RPMI8226 (cell line): ENCODE measurements at places on chromosomes 11 and 22.

- DNase-seq = no peak
These were observed 35.6 kb downstream of the BMAL1 start for GRCh38 chr11:13313005-13313819.

DNA sequence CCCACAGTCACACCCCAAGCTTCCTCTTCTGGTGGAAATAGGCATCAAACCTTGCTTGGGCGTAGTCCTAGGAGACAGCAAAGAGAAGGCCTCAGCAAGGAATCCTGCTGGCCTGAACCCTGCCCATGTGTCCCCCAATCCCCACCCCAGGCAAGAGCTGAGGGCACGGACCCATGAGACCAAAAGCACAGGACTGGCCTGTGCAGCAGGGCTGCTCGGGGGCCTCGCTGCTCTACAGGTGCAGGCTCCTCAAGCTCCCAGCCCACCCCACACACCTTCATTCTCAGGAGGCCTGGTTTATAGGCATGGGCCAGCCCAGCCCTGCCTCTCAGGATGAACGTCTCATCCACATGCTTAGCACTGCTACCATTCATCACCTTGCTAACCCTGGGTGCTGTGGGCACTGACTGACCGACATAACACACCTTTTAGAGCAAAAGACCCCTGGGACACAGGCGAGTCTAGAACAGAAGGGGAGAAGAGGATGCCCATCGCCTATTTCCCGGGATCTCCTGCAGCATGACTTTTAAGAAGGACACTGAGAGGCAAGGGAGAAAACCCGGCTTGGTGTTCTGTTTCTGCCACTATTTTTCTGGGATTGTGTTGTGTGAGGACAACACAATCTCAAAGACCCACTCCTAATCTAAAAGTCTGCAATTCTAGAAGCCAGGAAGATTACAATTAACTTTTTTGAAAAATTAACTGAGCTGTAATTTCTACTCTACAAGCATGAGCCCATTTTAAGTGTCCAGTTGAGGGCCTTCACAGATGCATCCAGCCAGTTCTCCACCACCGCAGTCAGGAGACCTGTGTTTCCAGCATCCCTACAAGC, 15.4 kb downstream of the TCIRG1 start:
- DNase-seq = no peak

DNA sequence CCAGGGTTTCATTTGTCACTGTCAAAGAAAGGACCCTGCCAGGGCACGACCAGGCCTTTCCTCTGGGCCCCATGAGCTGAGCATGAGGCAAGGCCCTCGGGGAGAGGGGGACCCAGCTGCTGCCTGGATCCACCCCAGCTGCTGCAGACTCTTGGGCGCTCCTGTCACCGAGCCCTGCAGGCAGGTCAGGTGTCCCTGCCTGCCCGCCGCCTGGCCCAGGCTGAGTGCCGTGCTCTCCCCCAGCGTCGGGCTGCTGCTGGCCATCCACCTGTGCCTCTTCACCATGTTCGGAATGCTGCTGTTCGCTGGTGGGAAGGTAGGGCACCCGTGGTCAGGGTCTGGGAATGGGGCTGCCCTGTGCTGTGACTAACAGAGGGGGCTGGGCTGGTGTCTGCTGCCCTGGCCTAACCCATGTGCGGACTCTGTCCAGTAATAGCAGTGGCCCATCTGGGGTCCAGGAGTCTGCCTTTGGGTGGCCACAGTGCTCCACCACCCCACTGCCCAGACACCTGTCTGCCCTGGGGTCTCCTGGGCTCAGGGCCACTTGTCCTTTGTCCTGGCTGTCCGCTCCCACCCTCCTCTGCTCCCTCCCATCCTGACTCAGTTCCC, 15.0 kb downstream of the TPCN2 start:
- no peak for DNase-seq

DNA sequence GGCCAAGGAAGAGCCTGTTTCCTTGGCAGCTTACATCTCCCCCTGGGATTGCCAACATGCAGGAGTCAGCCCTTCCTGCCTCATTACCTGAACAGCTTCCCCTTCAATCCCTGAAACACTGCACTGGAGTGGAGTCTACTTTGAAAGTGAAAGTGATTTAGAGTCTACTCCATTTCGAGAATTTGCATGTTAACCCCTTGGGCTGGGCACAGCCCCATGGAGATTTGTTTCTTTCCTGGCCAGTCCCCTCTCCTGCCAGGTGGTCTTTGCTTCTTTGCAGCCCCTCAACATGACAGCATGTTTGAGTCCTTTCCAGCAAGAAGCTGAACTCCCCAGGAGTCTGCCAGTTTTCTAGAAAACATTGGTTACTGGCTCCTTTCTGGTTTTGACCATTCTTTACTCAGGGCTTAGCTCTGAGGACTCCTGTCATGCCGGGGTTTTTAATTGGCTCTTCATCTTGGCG, 59.9 kb downstream of the TRAF6 start:
- DNase-seq = no peak

GRCh38 chr22:36253523-36254490, 874 bp downstream of the APOL1 start:
- DNase-seq = no peak

GRCh38 chr11:92324890-92325289, 100.3 kb downstream of the FAT3 start:
- DNase-seq = no peak
